ENCODE measurements at places on chromosomes 1 and 21.

- H3K27ac ChIP-seq, result peak overlapping the region; percentile 23
- peaks cover 8% of the 10 kb centered on the region for H3K36me3 ChIP-seq
- H3K27me3 ChIP-seq, result no peaks in the 10 kb centered on the region
- peak overlapping the region; percentile 100 for H3K4me3 ChIP-seq
These were observed 1.4 kb downstream of the ACADM start for GRCh38 chr1:75725861-75726361.

DNA sequence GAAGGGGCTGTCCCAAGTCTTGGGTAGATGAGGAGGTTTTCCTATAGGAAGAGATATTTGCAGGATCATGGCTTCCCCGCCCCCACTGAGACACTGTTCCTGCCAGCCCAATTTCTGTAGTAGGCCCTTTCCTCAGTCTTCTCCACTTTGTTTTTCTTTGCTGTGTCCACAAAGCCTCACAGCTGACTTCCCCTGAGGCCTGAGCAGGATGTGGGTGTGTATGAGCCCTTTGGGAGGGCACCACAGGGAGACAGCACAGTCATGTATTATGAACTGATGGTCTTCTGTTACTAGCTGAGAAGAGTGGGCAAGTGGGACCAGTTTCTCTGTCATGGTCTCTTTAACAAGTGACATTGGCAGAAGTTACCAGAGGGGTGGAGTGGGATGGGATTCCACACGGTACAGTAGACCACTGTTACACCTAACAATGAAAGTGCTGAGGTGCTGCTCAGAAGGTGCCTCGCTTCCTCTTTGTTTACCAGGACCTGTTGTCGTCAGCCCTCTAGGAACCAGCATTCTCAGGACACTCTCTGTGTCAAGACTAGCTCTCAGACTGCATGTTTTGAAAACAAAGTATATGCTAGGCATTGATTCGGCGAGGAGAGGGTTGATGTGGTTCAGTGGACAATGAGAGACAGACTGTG lies 253.8 kb upstream of the HOOK1 start:
- H3K4me3 ChIP-seq, result peak overlapping the region; percentile 24
- DNase-seq, result no peak
- peak overlapping the region; percentile 50 for H3K27ac ChIP-seq
- peaks cover 23% of the 10 kb centered on the region for H3K4me1 ChIP-seq
- peaks cover 13% of the 10 kb centered on the region for H3K36me3 ChIP-seq
- H3K27me3 ChIP-seq, result no peaks in the 10 kb centered on the region

DNA sequence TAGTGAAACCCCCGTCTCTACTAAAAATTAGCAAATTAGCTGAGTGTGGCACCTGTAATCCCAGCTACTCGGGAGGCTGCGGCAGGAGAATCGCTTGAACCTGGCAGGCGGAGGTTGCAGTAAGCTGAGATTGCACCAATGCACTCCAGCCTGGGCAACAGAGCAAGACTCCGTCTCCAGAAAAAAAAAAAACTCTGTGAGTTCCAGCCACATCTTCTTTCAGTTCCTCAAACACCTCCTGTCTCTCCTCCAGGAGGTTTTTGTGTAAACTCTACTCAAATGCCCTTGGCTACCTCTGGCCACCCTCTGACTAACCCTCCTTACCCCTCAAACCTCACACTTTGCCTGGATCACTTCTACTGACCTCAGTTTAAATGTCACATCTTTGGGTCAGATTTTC lies 38.1 kb downstream of the RCSD1 start:
- peaks cover 42% of the 10 kb centered on the region for H3K4me1 ChIP-seq
- H3K36me3 ChIP-seq, result peaks cover 42% of the 10 kb centered on the region
- H3K4me3 ChIP-seq, result no peak overlapping the region
- H3K27me3 ChIP-seq, result no peaks in the 10 kb centered on the region

- H3K27me3 ChIP-seq, result peaks cover 23% of the 10 kb centered on the region
- no peaks in the 10 kb centered on the region for H3K36me3 ChIP-seq
- DNase-seq, result no peak
- H3K27ac ChIP-seq, result no peak overlapping the region
- H3K4me3 ChIP-seq, result no peak overlapping the region
- H3K4me1 ChIP-seq, result peaks cover 15% of the 10 kb centered on the region
These were observed 30.6 kb upstream of the BMP8B start for GRCh38 chr1:39819091-39819812.

DNA sequence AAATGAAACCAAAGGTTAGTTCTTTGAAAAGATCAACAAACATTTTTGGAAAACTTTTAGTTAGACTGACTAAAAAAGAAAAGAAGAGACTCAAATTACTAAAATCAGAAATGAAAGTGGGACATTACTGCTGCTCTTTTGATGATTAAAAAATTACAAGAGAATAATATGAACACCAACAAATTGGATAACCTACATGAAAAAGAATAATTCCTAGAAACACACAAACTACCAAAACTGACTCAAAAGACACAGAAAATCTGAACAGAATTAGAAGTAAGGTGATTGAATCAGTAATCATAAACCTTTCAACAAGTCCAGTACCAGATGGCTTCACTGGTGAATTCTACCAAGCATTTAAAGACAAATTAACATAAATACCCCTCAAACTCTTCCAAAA lies 5.6 kb downstream of the KIFAP3 start:
- no peaks in the 10 kb centered on the region for H3K27me3 ChIP-seq
- H3K36me3 ChIP-seq, result peaks cover 9% of the 10 kb centered on the region
- H3K4me1 ChIP-seq, result peaks cover 62% of the 10 kb centered on the region
- H3K4me3 ChIP-seq, result peak overlapping the region; percentile 74

- H3K4me3 ChIP-seq, result no peak overlapping the region
- no peak for DNase-seq
- no peak overlapping the region for H3K27ac ChIP-seq
- H3K36me3 ChIP-seq, result no peaks in the 10 kb centered on the region
- peaks cover 31% of the 10 kb centered on the region for H3K4me1 ChIP-seq
These were observed 69.5 kb downstream of the GADD45A start for GRCh38 chr1:67754526-67754920.

DNA sequence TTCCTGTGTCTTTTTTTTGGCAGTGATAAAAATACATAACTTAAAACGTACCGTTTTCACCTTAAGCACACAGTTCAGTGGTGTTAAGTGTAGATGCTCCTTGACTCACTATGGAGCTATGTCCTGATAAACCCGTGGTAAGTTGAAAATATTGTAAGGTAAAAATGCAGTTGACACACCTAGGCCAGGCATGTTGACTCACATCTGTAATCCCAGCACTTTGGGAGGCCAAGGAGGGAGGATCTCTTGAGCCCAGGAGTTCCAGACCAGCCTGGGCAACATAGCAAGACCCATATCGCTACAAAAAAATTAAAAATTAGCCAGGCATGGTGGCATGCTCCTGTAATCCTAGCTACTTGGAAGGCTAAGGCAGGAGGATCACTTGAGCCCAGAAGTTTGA lies 73.6 kb upstream of the COG2 start:
- H3K4me1 ChIP-seq, result no peaks in the 10 kb centered on the region
- no peaks in the 10 kb centered on the region for H3K36me3 ChIP-seq
- DNase-seq, result no peak
- H3K27me3 ChIP-seq, result peaks cover 21% of the 10 kb centered on the region

- H3K4me3 ChIP-seq, result no peak overlapping the region
- no peaks in the 10 kb centered on the region for H3K4me1 ChIP-seq
- no peak for DNase-seq
- H3K27me3 ChIP-seq, result peaks cover 8% of the 10 kb centered on the region
- H3K27ac ChIP-seq, result no peak overlapping the region
These were observed 12.8 kb downstream of the CDK18 start for GRCh38 chr1:205517288-205517687.

- peaks cover 36% of the 10 kb centered on the region for H3K27me3 ChIP-seq
- H3K4me3 ChIP-seq, result no peak overlapping the region
- no peak overlapping the region for H3K27ac ChIP-seq
These were observed 85.8 kb downstream of the SYF2 start for GRCh38 chr1:25146451-25146855.

GRCh38 chr1:40029608-40030007 lies 10.9 kb upstream of the CAP1 start:
- H3K27ac ChIP-seq, result no peak overlapping the region
- H3K36me3 ChIP-seq, result peaks cover 1% of the 10 kb centered on the region
- H3K4me1 ChIP-seq, result peaks cover 21% of the 10 kb centered on the region
- DNase-seq, result no peak
- H3K27me3 ChIP-seq, result peaks cover 9% of the 10 kb centered on the region

- no peak overlapping the region for H3K27ac ChIP-seq
- peaks cover 6% of the 10 kb centered on the region for H3K4me1 ChIP-seq
- no peak for DNase-seq
- no peaks in the 10 kb centered on the region for H3K36me3 ChIP-seq
These were observed 53.8 kb downstream of the PLPP3 start for GRCh38 chr1:56525489-56526041.

- peaks cover 2% of the 10 kb centered on the region for H3K27me3 ChIP-seq
- DNase-seq, result no peak
- H3K4me1 ChIP-seq, result no peaks in the 10 kb centered on the region
- H3K27ac ChIP-seq, result no peak overlapping the region
- H3K4me3 ChIP-seq, result no peak overlapping the region
These were observed 103.9 kb downstream of the TGFBR3 start for GRCh38 chr1:91781901-91782622.

DNA sequence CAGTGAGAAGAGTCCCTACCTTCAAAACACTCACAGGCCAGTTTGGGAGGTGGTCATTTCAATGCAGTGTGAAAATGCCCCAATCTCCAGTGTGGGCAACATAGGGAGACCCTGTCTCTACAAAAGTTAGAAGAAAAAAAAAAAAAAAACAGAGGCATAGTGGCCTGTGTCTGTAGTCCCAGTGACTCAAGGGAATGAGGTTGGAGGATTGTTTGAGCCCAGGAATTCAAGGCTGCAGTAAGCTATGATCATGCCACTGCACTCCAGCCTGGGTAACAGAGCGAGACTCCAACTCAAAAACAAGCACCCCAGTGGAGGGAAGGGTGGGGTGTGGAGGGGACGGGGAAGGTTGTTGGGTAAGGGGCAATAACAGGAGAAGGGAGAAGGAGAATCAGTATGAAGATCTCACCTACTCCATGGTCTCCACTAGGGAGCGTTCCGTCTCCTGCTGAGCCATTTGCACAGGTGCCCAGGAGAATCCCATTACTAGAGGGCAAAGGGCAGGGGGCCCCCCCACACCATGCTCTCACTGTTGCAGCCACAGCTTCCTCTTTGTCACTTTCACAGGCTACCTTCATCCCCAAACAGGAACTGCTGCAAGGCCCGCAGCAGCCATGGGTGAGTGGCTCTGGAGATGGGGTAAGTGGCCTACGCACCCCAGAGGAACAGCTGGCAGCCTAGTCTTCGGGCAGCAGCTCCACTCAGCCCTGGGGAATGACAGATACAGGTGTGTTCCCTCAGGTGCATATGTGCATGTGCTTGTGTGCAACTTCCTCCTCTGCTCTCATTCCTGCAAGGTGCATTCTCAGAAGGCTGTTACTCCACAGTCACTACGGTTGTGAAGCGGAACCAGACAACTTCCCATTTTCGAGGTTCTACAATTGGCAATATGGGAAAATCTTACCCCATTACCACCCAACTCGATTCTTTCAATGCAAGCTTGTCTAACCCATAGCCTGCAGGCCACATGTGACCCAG lies 87.9 kb upstream of the LYST start:
- peaks cover 30% of the 10 kb centered on the region for H3K27me3 ChIP-seq
- H3K4me3 ChIP-seq, result no peak overlapping the region
- no peak overlapping the region for H3K27ac ChIP-seq
- DNase-seq, result peak; percentile 28

DNA sequence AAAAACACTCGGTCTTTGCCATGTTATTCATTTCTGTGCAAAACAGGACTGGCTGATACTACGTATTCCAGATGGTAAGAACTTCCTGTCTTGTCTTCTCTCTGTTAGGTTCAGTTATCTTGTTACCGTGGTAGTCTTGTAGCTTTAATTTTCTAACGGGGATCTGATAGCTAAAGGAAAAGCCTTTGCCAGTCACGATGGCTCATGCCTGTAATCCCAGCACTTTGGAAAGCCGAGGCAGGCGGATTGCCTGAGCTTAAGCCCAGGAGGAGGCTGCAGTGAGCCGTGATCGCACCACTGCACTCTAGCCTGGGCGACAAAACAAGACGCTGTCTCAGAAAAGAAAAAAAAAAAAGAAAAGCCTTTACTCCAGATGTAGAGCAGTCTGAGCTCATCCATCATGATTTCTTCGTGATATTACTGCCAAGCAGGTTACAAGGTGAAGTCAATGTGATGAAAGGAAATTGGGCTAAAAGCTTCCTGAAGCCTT lies 11.1 kb upstream of the MSTO1 start:
- peak overlapping the region; percentile 67 for H3K4me3 ChIP-seq
- no peaks in the 10 kb centered on the region for H3K36me3 ChIP-seq
- H3K27me3 ChIP-seq, result peaks cover 4% of the 10 kb centered on the region
- DNase-seq, result no peak

GRCh38 chr1:222665964-222666363 lies 46.3 kb downstream of the AIDA start:
- H3K27ac ChIP-seq, result no peak overlapping the region
- H3K36me3 ChIP-seq, result peaks cover 38% of the 10 kb centered on the region
- no peak for DNase-seq
- H3K4me3 ChIP-seq, result no peak overlapping the region

DNA sequence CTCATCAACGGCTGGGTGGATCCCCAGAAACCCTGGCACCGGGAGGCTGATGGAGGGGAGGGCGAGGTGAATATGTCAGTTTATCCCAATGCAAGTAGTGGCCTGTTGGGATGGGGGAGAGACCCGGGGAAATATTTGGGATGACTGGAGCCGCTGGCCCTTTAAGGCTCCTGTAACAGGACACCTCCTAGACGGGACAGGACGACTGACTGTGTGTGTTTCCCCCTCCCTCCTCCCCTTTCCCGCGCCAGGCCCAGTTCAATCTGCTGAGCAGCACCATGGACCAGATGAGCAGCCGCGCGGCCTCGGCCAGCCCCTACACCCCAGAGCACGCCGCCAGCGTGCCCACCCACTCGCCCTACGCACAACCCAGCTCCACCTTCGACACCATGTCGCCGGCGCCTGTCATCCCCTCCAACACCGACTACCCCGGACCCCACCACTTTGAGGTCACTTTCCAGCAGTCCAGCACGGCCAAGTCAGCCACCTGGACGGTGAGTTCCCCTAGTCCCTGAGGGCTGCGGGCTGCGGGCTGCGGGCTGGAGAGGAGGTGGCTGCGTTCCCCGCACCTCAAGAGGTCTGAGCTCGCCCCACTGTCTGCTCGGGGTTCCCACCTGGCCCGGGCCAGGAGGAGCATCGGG lies 44.8 kb upstream of the CCDC27 start:
- H3K4me3 ChIP-seq, result no peak overlapping the region
- no peaks in the 10 kb centered on the region for H3K4me1 ChIP-seq
- peaks cover 5% of the 10 kb centered on the region for H3K27me3 ChIP-seq
- no peaks in the 10 kb centered on the region for H3K36me3 ChIP-seq
- no peak for DNase-seq
- no peak overlapping the region for H3K27ac ChIP-seq

All from activated T-helper 1 cell treated with anti-CD3 and anti-CD28 coated beads, Interleukin-12 subunit alpha, Interleukin-12 subunit beta, Interleukin-2, Interleukin-4 antibody, amounts not matched to agents 30 ng/mL and 10 ng/mL and 1 ng/mL, durations not matched to agents 14 hours and 24 hours and 36 hours (primary cell).